Neural crest cell (in vitro differentiated cells): ENCODE measurements at places on chromosomes 11 and 22. TPM values are rescaled to one million over a fixed set of nuclear protein-coding genes. Genes with fewer than 3 reads are reported as not detected.

Gene RAB39A
- total RNA-seq = 10.8 and 11.3 TPM in 2 replicates

Gene MYO18B
- total RNA-seq = not detected in 2 replicates

Gene HEPHL1
- total RNA-seq = not detected in 2 replicates

Gene ADM
- 12.3 and 13.9 TPM in 2 replicates for total RNA-seq

Gene ZP1
- total RNA-seq = not detected in 2 replicates

Gene TRIM51
- not detected in 2 replicates for total RNA-seq

Gene APLNR
- 3.0 and 3.9 TPM in 2 replicates for total RNA-seq

Gene OTOG
- not detected in 2 replicates for total RNA-seq

Gene MYOD1
- not detected in 2 replicates for total RNA-seq

Gene RIMBP3B
- total RNA-seq = 0.63 and 0.68 TPM in 2 replicates

Gene PRRG4
- not detected in 2 replicates for total RNA-seq

Gene FAT3
- 34.2 and 39.2 TPM in 2 replicates for total RNA-seq

Gene GAL
- 1.1 and 1.8 TPM in 2 replicates for total RNA-seq

Gene ANKK1
- total RNA-seq = 0.09 TPM in 1 of 2 replicates, not detected in the other

Gene MRGPRE
- total RNA-seq = not detected in 2 replicates

Gene SLC22A6
- total RNA-seq = not detected in 2 replicates

Gene SORL1
- 11.8 and 13.8 TPM in 2 replicates for total RNA-seq

Gene MUC5AC
- total RNA-seq = not detected in 2 replicates

Gene KDM4E
- not detected in 2 replicates for total RNA-seq

Gene TMEM151A
- 0.57 and 1.0 TPM in 2 replicates for total RNA-seq
